ENCODE measurements at places on chromosomes 4 and X. TPM values are rescaled to one million over a fixed set of nuclear protein-coding genes. Genes with fewer than 3 reads are reported as not detected.

JCHAIN gene
- not detected for total RNA-seq

FAM13A gene
- 47.9 TPM for total RNA-seq

CT55 gene
- total RNA-seq, result not detected

GAGE12J gene
- total RNA-seq, result not detected

ARX gene
- not detected for total RNA-seq

SPANXC gene
- not detected for total RNA-seq

TXK gene
- total RNA-seq, result 0.99 TPM

DNA sequence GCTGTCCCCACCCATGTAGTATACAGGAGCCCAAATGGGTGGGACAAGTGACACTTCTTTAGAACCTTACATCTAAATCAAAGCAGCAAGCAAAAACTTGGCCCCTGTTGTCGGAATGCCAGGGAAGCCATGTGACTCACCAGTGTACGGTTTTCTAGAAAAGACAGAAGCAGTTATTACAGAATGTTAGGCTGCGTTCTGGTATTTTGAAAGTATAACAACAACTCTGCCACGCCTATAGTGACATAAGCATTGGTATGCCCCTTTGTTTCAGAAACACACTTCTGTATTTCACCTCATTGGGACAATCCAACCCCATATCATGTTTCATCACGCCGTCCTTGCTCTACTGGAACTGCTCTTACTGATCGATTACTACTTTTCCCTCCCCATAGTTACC is 14.8 kb downstream of the PDHA1 start:
- peak; percentile 24 for DNase-seq
- no peak overlapping the region for H3K27ac ChIP-seq
- H3K27me3 ChIP-seq, result no peaks in the 10 kb centered on the region
- no peak overlapping the region for H3K4me3 ChIP-seq

DNA sequence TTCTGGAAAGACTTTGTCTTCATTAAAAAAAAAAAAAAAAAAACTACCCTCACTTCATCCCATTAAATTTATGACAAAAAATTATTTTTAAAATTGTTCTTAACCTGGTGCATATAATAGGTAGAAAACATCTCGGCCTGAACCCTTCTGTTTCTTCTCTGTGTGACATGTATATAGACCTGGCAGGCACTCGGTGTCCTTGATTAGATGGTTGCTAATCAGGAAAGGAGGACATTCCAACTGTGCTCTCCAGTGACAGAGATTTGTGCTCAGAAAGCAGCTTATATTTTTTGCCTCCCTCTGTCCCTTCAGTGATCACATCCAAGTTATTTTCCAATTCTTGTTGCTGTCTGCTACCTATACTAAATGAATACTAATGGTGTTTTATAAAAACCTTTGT is 355.6 kb downstream of the CBLL2 start:
- no peaks in the 10 kb centered on the region for H3K36me3 ChIP-seq
- H3K4me3 ChIP-seq, result no peak overlapping the region
- no peaks in the 10 kb centered on the region for H3K27me3 ChIP-seq
- H3K27ac ChIP-seq, result peak overlapping the region; percentile 47

GRCh38 chrX:126064901-126065541 is 101.1 kb downstream of the DCAF12L2 start:
- H3K27ac ChIP-seq, result no peak overlapping the region
- no peaks in the 10 kb centered on the region for H3K36me3 ChIP-seq
- H3K4me3 ChIP-seq, result no peak overlapping the region
- no peaks in the 10 kb centered on the region for H3K4me1 ChIP-seq
- peak; percentile 55 for DNase-seq
- H3K27me3 ChIP-seq, result no peaks in the 10 kb centered on the region

GRCh38 chr4:80463509-80463908 is 128.0 kb downstream of the CFAP299 start:
- no peaks in the 10 kb centered on the region for H3K36me3 ChIP-seq
- H3K4me3 ChIP-seq, result no peak overlapping the region
- peaks cover 9% of the 10 kb centered on the region for H3K4me1 ChIP-seq

DNA sequence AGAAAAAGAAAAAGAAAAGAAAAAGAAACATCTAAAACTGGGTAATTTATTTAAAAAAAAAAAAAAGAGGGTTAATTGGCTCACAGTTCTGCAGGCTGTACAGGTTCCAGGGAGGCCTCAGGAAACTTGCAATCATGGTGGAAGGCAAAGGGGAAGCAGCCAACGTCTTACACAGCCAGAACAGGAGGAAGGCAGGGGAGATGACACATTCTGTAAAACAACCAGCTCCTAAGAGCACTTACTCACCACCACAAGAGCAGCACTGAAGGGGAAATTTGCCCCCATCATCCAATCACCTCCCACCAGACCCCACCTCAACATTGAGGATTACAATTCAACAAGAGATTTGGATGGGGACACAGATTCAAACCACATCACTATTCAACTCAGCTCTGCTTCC is 36.8 kb upstream of the TMEM184C start:
- no peaks in the 10 kb centered on the region for H3K36me3 ChIP-seq
- H3K27me3 ChIP-seq, result no peaks in the 10 kb centered on the region
- DNase-seq, result no peak
- no peak overlapping the region for H3K4me3 ChIP-seq
- H3K27ac ChIP-seq, result no peak overlapping the region

GRCh38 chr4:15992167-15992485 is 29.2 kb upstream of the FGFBP2 start:
- no peaks in the 10 kb centered on the region for H3K4me1 ChIP-seq
- H3K27ac ChIP-seq, result no peak overlapping the region
- no peaks in the 10 kb centered on the region for H3K27me3 ChIP-seq
- no peaks in the 10 kb centered on the region for H3K36me3 ChIP-seq
- DNase-seq, result no peak
- H3K4me3 ChIP-seq, result no peak overlapping the region

DNA sequence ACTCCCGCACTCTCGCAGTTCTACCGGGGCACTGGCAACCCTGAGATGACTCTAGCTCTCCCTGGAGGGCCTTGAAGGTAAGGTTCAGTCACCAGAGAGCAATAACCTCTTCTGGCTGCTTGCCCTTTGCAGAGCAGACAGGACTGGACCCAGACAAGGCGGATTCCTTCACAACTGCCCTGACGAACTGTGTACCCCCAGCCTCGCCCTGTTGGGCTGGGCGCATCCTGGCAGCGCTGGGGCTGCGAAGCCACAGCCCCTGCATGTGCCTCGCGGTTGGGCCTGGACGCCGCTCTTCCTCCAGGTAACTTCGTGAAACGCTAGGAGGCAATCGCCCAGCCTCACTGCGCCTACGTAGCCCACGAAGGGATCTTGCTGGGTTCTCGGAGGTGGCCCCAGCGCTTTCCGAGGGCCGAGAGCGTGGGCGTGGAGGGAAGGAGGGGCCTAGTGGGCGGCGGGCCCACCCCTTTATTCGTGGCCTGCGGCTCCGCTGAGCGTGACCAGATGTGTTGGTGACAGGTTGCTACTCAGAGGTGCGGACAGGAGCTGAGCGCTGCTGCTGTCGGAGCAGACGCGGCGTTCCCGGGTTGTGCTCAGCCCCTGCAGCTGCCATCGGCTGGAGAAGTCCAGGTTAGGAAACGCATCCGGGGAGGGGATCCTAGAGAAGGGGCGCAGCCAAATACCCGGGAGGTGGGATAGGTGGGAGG is 1.9 kb upstream of the MAMLD1 start:
- H3K27me3 ChIP-seq, result no peaks in the 10 kb centered on the region
- peak overlapping the region; percentile 47 for H3K4me3 ChIP-seq
- peaks cover 15% of the 10 kb centered on the region for H3K4me1 ChIP-seq

DNA sequence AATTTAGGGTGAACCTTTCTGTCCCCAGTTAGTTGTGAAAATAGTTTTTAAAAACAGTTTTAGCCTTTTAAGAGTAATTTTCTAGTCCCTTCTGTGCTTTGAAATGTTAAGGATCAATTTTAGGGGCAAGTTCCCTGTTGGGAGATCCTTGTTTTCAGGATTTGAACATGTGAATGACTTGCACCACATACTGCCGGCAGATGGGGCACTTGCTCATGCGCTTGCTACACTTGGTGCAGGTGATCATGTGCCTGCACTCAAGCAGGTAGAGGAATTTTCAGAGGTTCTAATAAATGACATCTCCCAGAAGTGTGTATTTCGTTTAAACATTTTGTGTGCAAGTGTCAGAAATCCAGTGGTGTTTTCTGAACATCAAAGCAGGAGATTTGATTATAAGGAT is 195.9 kb downstream of the CHM start:
- H3K4me1 ChIP-seq, result no peaks in the 10 kb centered on the region
- DNase-seq, result no peak
- H3K27me3 ChIP-seq, result no peaks in the 10 kb centered on the region
- no peaks in the 10 kb centered on the region for H3K36me3 ChIP-seq
- H3K4me3 ChIP-seq, result no peak overlapping the region

DNA sequence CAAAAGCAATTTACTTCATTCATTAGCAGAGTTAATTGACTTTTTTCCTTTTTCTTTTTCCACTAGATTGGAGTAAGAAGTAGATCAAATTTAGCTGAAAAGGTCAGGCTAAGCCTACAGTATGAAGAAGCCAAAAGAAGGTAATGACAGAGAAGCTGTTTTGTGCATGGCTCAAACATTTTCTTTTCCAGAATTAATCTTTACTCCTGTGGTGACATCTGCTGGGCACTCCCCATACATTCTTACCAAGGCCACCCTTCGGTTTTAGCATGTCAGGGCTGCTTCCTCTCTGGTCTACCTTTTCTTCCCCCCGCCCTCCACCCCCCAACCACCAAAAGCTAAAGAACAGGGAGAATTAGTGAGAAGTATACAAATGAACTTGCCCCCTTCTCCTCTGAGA is 70.2 kb downstream of the CLDN22 start:
- no peak overlapping the region for H3K27ac ChIP-seq
- no peak overlapping the region for H3K4me3 ChIP-seq
- H3K36me3 ChIP-seq, result peaks cover 52% of the 10 kb centered on the region
- no peak for DNase-seq
- peaks cover 16% of the 10 kb centered on the region for H3K4me1 ChIP-seq

- no peaks in the 10 kb centered on the region for H3K27me3 ChIP-seq
- H3K27ac ChIP-seq, result peak overlapping the region; percentile 17
Observed at GRCh38 chr4:137635108-137635507, 102.8 kb upstream of the PCDH18 start.

- no peak for DNase-seq
- peaks cover 4% of the 10 kb centered on the region for H3K4me1 ChIP-seq
- H3K4me3 ChIP-seq, result no peak overlapping the region
- H3K27me3 ChIP-seq, result peaks cover 3% of the 10 kb centered on the region
Observed at GRCh38 chrX:11474021-11474420, 180.8 kb downstream of the AMELX start.

DNA sequence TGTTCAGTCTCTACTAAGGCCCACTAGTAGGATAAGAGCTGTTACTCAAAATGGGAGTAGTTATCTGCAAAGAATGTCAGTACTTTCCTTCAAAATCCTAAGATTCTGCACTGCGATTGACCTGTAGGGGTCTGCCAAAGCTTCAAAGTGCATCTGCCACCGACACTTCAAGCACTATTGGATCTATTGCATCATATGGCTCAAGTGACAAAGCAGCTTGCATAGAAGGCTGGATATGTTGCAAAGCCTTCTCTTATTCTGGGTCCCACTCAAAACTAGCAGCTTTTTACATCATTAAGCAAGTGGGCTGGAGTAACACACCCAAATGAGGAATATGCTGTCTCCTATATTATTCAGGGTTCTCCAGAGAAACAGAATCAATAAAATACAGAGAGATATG is 115.4 kb upstream of the EMCN start:
- DNase-seq, result no peak
- H3K4me1 ChIP-seq, result no peaks in the 10 kb centered on the region
- H3K36me3 ChIP-seq, result no peaks in the 10 kb centered on the region
- no peak overlapping the region for H3K4me3 ChIP-seq
- H3K27me3 ChIP-seq, result no peaks in the 10 kb centered on the region
- H3K27ac ChIP-seq, result no peak overlapping the region

DNA sequence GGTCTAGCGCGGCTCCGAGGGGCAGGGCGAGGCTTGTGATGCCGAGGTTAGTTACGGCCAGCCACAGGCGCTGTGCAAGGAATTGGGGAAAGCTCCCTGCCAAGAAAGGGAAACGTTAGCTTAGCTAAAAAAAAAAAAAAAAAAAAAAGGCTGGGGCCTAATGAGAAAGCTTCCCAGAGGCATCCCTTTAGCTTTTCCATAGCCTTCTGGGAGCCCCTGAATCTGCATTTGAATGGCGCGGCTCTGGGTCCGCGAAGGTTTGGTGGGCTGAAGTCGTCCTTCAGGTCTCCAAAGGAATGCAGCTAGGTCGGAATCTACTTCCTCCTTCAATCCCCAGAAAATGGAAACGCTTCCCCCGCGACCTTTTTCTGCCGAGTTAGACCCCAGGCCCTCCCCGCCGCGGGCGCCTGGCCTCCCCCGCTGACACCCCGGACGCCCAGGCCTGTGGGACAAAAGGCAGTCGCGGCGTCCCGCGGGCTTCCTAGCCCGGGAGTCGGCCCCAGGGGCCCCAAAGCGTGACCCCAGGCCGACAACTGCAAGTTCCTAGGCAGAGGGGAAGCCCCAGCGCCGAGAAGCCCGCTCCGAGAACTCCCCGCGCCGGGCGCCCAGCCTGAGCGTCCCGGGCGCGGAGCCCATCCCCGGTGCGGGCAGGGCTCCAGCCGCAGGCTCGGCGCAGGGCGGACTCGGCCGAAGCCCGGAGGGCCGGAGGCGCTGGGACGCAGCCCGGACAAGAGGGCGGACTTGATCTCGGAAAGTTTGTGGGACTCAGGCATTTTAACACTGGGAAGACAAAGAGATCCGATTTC is 605 bp upstream of the FAT1 start:
- H3K27ac ChIP-seq, result peak overlapping the region; percentile 87
- peak overlapping the region; percentile 88 for H3K4me3 ChIP-seq
- H3K4me1 ChIP-seq, result peaks cover 43% of the 10 kb centered on the region
- H3K27me3 ChIP-seq, result no peaks in the 10 kb centered on the region
- H3K36me3 ChIP-seq, result no peaks in the 10 kb centered on the region
- peak; percentile 80 for DNase-seq

DNA sequence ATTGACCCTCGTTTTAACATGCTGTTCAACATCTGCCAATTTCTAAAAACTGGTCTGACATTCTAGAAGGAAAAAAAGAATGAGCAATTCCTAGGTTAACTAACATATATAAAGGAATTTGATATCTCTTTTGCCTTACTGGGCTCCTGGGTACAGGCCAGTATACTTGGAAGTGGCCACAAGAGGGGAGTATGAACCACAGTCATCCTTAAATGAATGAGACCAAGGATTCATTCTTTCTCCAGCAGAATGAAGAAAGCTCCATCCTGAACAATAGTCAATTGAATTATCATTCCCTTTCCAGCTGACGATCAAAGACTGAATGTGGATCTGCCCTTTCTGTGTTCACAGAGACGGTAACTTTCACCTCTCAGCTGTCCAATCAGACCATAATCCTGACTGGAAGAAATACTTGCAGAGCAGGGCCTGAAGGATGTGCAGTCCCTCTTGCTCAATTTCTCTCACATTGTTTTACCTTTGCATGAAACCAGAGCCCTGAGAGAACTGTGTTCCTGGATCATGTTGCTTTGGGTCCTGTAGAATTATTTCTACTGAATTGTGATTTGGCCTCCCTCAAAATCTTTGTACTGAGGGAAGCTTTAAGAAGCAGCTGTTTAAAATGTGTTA is 14.8 kb upstream of the SPARCL1 start:
- H3K27ac ChIP-seq, result no peak overlapping the region
- no peaks in the 10 kb centered on the region for H3K27me3 ChIP-seq
- no peak for DNase-seq
- H3K4me1 ChIP-seq, result no peaks in the 10 kb centered on the region
- no peak overlapping the region for H3K4me3 ChIP-seq

GRCh38 chr4:173943547-173943946 is 339.9 kb downstream of the FBXO8 start:
- H3K36me3 ChIP-seq, result no peaks in the 10 kb centered on the region
- H3K27me3 ChIP-seq, result no peaks in the 10 kb centered on the region
- H3K4me1 ChIP-seq, result peaks cover 3% of the 10 kb centered on the region
- H3K4me3 ChIP-seq, result no peak overlapping the region
- H3K27ac ChIP-seq, result no peak overlapping the region

Data from sigmoid colon (tissue), 7 donors.